Stimulated activated CD4-positive, alpha-beta T cell treated with anti-CD3 and anti-CD28 coated beads, Interleukin-1b, Interleukin-23, amount 100 ng/mL, for 1 hour (primary cell): ENCODE measurements at places on chromosomes 4 and X.

GRCh38 chrX:153670748-153671588 is 2.6 kb downstream of the PNCK start:
- no peak for DNase-seq

DNA sequence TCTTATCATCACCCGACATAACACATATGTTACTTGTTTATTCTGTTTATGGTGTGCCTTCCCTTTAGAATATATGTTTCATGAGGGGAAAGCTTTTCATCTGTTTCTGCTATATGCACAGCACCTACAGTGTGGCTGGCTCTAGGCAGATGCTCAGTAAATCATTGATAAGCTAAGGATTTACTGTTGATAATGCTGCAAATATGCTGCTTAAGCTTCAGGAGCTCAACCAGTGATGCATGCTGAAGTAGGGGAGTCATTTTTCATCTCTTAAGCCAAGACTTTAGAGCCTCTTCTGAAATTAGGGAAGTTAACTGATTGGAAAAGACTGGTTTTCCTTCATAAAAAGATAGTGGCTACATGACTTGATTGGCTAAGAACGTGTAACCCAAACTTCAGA is 16.4 kb downstream of the FAT4 start:
- no peak for DNase-seq

- no peak for DNase-seq
These were observed 105.7 kb downstream of the SLITRK2 start for GRCh38 chrX:145923376-145923775.

DNA sequence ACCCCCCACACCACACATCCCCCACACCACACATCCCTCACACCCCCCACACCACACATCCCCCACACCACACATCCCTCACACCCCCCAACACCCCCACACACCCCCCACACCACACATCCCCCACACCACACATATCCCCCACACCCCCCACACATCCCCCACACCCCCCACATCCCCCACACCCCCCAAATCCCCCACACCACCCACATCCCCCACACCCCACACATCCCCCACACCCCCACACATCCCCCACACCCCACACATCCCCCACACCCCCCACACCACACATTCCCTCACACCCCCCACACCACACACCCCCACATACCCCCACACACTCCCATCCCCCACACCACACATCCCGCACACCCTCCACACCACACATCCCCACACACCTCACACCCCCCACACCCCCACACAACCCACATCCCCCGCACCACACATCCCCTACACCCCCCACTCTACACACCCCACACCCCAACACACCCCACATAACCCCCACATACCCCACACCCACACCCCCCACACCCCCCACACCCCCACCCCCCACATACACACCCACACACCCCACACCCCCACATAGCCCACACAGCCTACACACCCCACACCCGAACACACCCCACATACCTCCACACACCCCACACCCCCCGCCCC is 172.9 kb downstream of the DCLK2 start:
- DNase-seq = no peak

DNA sequence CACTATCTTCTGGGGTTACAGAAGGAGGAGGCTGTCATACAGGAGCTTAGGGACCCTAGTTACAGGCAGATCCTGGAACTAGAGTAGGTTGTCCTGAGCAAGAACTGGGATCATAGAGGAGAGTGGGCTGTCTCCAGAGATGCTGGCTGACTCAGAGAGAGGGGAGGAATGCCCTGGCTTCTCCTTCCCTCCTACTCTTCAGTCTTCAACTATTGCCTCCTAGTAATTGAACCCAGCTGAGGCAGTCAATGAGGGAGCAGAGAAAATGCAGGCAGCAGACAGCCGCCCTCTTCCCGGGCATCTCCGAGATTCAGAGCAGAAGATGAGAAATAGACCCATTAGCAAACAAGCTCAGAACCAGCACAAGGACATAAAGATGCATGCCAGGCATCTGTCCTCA is 118.3 kb upstream of the PDE5A start:
- DNase-seq = no peak

DNA sequence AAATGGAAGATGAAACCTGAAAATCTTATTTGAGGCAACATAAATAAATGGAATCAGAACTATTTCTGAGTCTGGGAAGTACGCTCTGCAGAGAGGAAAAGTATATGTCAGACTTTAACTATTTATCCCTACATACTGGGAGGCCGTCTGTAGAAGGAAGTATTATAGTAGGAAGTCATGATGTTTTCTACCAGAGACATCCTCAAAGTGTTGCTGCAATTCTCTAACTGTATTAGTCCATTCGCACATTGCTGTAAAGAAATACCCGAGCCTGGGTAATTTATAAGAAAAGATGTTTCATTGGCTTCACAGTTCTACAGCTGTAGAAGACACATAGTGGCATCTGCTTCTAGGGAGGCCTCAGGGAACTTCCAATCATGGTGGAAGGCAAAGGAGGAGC is 88.7 kb upstream of the TBL1X start:
- DNase-seq = no peak

GRCh38 chrX:1462596-1463251 is 10.0 kb upstream of the ASMTL start:
- peak; percentile 35 for DNase-seq

DNA sequence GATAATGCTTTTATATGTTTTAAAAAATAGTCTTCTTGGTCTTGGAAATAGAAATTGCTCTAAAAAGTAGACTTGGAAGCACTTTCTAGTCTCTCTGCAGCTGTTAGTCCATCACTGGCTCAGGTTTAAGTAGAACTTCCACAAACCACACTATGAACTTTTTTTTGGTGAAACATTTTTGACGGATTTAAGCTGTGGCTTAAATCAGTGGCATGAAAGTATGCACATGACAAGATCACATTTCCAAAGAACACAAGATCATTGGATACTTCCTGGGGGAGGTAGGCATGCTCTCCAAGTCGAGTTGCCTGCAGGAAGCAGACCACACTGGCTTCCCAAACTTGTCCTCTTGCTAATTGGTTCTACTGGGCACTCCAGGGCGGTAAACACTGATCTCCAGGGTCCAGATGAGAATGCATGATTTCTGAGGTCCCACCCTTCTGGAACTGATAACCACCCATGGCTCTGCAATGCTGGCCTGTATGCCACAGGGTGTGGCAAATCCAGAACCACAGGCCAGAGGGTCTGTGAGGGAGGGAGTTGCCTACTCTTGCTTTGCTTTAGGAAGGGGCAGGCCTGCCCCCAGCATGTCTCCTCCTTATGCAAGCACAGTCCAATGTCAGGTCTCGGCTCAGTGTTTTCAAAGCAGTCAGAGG is 331.9 kb upstream of the SFRP2 start:
- DNase-seq = no peak

DNA sequence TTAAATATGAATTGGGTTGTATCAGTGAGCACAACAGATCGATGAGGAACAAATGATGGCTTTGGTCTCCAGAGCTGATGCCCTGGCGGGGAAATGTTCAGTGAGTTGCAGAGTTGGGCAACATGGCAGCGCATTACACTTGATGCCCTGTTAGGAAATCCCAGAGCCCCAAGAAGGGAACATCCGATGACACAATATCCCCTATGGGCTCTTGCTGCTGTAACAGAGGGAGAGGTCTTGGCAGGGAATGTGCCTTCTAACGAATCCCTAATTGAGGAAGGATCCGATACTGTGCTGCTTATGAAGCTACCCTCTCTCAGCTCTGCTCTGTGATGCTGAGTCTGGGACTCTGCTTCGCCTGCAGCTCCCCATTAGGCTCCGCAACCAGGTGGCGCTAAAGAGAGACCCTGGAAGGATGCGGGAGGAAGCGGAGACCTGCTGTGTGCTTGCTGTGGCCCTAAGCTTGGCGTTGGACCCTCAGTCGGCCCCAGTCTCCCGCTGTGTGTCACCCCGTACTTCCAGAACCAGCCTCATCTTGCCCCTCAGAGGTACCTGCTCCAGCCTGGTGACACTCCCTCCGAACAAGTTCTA is 38.9 kb downstream of the PDHA1 start:
- no peak for DNase-seq

GRCh38 chr4:31667686-31668085 is 947.5 kb downstream of the PCDH7 start:
- DNase-seq = no peak

GRCh38 chrX:135264206-135264605 is 12.3 kb downstream of the ETDA start:
- DNase-seq = no peak
